ENCODE measurements at places on chromosomes 16 and 17. TPM values are rescaled to one million over a fixed set of nuclear protein-coding genes. Genes with fewer than 3 reads are reported as not detected.

DNA sequence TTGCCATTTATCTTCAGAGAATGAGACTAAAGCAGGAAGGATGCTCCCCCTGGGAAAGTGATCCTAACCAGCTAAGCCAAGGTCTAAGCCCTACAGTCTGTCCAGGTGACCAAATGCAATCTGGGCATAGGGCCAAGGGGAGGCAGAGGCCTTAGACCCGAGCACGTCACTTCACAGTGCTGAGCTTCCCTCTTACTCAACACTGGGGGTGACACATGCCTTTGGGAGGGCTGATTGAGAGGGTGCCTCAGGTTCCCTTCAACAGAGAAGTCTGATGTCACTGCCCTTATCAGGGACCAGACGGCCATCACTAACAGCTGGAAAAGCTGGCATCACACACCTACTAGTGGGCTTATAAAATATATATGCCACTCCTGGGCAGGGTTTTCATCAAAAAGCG is 4.0 kb downstream of the CIAO2B start:
- no peak for DNase-seq
- H3K27me3 ChIP-seq: no peaks in the 10 kb centered on the region
- no peak overlapping the region for H3K4me3 ChIP-seq
- H3K36me3 ChIP-seq: no peaks in the 10 kb centered on the region
- no peaks in the 10 kb centered on the region for H3K4me1 ChIP-seq
- no peak overlapping the region for H3K27ac ChIP-seq

DNA sequence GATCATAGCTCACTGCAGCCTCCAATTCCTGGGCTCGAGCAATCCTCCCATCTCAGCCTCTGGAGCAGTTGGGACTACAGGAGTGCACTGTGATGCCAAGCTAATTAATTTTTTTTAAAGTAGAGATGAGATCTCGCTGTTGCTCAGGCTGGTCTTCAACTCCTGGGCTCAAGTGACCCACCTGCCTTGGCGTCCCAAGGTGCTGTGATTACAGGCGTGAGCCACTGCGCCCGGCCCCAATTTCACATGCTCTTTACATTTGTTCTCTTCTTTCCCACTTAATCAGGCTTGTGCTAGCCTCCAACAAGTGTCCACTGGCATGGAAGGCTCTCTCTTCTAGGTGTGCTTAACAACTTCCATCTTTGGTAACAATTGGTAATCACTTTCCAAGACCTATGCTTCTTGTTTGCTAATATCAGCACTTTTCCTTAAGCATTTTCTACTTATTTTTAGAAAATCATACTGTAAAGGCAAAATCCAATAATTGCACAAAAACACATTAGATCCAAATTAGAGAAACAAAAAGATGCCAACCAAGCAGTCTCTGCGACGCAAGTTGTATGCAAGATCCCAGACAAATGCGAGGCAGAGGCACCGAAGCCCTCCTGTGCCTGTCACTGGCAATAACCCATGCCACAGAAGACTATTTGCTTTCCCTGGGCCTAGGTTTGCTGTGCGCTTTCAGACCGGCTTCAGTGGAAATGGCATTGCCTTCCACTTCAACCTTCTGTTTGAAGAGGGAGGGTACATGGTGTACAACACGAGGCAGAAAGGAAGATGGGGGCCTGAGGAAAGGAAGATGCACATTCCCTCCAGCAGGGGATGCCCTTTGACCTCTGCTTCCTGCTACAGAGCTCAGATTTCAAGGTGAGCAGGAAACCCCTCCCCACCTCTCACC is 52.6 kb downstream of the NOS2 start:
- H3K4me1 ChIP-seq: no peaks in the 10 kb centered on the region
- no peaks in the 10 kb centered on the region for H3K27me3 ChIP-seq
- no peaks in the 10 kb centered on the region for H3K36me3 ChIP-seq
- H3K27ac ChIP-seq: no peak overlapping the region
- H3K4me3 ChIP-seq: no peak overlapping the region

GRCh38 chr17:35023538-35023937 is 40.0 kb downstream of the RFFL start:
- peaks cover 38% of the 10 kb centered on the region for H3K4me1 ChIP-seq
- H3K4me3 ChIP-seq: no peak overlapping the region
- no peak for DNase-seq
- H3K36me3 ChIP-seq: peaks cover 7% of the 10 kb centered on the region
- H3K27me3 ChIP-seq: no peaks in the 10 kb centered on the region
- peak overlapping the region; percentile 73 for H3K27ac ChIP-seq

GRCh38 chr17:59752446-59752845 is 45.0 kb downstream of the VMP1 start:
- no peak overlapping the region for H3K27ac ChIP-seq
- no peak for DNase-seq
- no peaks in the 10 kb centered on the region for H3K27me3 ChIP-seq
- H3K4me3 ChIP-seq: no peak overlapping the region
- no peaks in the 10 kb centered on the region for H3K36me3 ChIP-seq

DNA sequence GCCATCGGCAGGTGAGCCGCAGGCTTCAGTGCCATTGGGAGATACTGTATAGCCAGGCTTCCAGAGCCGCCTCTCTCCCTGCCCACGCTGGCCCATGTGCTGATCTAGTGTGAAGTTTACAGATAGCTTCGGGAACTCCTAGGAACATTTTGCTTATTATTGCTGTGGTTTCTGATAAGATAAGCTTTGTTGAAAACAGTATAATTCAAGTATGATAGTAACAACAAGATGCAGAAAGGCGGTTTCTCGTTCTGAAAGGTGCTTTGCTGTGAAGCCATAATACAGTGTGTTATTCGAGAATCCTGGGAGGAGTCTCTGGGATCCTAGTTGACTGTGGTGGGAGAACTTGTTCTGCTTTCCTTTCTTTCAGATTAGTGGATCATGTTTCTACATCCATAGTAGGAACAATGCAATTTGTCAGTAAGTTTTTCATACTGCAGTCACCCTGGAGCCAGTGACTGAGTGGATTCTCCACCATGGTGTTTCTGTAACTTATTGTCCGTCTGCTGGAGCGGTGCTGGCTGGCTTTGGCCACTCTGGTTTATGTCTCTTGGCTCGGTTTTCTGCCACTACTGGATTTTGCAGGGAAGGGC is 31.5 kb downstream of the RAB11FIP3 start:
- H3K36me3 ChIP-seq: peaks cover 4% of the 10 kb centered on the region
- H3K4me1 ChIP-seq: peaks cover 8% of the 10 kb centered on the region
- H3K27me3 ChIP-seq: no peaks in the 10 kb centered on the region

- DNase-seq: no peak
- H3K27me3 ChIP-seq: no peaks in the 10 kb centered on the region
- no peaks in the 10 kb centered on the region for H3K4me1 ChIP-seq
Observed at GRCh38 chr16:87351320-87351698, 32.3 kb downstream of the FBXO31 start.

DNA sequence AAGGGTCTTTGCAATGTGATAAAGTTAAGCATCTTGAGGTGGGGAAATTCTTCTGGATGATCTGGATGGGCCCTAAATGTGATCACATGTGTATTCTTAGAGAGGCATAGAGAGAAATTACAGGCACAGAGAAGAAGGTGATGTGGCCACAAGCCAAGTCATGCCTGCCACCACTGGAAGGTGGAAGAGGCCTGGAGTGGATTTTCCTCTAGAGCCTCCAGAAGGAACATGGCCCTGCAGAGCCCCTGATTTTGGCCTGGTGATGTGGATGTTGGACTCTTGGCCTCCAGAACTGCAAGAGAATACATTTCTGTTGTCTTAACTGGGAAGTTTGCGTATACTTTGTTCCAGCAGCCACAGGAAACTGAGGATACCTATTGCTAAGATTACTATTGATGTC is 156.9 kb upstream of the CACNG5 start:
- H3K27me3 ChIP-seq: no peaks in the 10 kb centered on the region
- H3K27ac ChIP-seq: no peak overlapping the region
- no peak overlapping the region for H3K4me3 ChIP-seq
- no peak for DNase-seq

- H3K4me1 ChIP-seq: no peaks in the 10 kb centered on the region
- no peak overlapping the region for H3K4me3 ChIP-seq
- no peak overlapping the region for H3K27ac ChIP-seq
- H3K27me3 ChIP-seq: peaks cover 7% of the 10 kb centered on the region
- no peaks in the 10 kb centered on the region for H3K36me3 ChIP-seq
- no peak for DNase-seq
Observed at GRCh38 chr17:36459045-36459444, 27.4 kb upstream of the ZNHIT3 start.

- H3K4me1 ChIP-seq: no peaks in the 10 kb centered on the region
- no peak for DNase-seq
- no peaks in the 10 kb centered on the region for H3K27me3 ChIP-seq
- no peak overlapping the region for H3K27ac ChIP-seq
- H3K36me3 ChIP-seq: no peaks in the 10 kb centered on the region
Observed at GRCh38 chr17:77634710-77635109, 323.8 kb upstream of the TNRC6C start.

- DNase-seq: no peak
- H3K27me3 ChIP-seq: no peaks in the 10 kb centered on the region
- no peaks in the 10 kb centered on the region for H3K36me3 ChIP-seq
- no peaks in the 10 kb centered on the region for H3K4me1 ChIP-seq
Observed at GRCh38 chr17:12007466-12007865, 10.2 kb upstream of the ZNF18 start.

DNA sequence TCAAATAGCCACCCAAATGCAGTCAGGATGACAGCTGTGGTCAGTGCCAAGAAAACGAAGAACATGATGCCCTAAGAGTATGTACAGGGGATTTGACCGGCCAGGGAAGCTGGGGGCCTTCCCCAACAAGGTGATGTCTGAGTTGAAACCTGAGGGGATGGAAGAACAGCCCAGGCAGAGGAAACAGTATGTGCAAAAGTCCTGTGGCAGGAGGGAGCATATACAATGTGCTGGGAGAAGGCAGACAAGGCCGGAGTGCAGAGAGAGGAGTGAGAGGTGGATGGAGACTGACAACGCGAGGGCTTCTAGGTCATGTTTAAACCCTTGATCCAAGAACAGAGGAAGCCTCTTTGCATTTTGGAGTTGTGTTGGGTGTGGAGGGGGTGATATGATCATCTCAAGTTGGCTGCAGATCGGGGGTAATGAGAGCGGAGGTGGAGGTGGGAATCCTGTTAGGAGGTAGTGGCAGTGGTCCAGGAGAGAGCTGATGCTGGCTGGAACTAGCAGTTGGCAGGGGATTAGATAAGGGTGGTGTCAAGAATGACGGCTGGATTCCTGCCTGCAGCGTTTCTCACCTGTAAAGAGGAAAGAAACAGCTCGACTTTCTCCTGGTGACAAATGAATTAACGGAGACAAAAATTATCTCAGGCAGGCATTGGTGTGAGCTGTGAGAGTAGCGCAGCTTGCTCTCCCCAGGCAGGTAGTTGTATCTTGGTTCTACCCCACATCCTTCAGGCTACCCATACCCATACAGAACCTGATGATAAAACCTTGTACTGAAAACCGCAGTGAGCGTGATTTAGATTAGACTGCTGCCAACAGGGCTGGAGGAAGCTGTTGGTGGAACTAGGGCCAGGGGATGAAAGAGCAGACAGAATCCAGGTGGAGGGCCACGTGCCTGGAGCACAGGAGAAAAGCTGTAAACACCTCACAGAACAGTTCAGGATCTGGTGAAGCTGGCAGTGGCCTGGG is 37.2 kb upstream of the NGFR start:
- H3K4me1 ChIP-seq: no peaks in the 10 kb centered on the region
- no peaks in the 10 kb centered on the region for H3K27me3 ChIP-seq

DNA sequence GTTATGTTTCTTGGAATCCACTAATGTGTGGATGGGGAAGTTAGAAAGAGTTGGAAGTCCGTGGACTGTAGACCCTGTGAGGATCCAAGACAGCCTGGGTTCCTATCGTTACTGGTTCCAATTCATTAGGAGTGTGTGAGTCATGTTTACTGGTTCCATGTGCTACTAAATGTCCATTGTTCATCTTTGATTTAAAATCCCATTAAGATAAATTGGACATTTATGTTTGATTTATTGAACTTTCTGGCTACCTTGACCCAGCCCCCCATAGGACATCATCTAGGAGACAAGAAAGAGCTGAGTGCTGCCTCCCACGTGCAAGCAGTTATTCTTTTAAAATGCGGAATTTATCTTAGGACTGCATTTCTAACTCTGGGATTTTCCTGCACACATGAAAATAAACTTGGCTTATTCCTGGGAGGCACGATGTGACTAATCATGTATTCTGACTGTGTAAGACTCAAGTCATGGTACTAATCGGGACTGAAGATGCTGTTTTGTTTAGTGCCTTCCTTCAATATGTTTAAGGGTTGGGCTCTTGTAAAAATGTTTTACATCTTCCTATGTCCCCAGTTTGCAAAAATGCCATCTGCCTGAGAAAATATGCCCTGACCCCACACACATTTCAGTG is 53.4 kb downstream of the RGS9 start:
- H3K4me1 ChIP-seq: peaks cover 2% of the 10 kb centered on the region
- no peak overlapping the region for H3K27ac ChIP-seq
- no peaks in the 10 kb centered on the region for H3K36me3 ChIP-seq
- no peaks in the 10 kb centered on the region for H3K27me3 ChIP-seq
- DNase-seq: no peak

DNA sequence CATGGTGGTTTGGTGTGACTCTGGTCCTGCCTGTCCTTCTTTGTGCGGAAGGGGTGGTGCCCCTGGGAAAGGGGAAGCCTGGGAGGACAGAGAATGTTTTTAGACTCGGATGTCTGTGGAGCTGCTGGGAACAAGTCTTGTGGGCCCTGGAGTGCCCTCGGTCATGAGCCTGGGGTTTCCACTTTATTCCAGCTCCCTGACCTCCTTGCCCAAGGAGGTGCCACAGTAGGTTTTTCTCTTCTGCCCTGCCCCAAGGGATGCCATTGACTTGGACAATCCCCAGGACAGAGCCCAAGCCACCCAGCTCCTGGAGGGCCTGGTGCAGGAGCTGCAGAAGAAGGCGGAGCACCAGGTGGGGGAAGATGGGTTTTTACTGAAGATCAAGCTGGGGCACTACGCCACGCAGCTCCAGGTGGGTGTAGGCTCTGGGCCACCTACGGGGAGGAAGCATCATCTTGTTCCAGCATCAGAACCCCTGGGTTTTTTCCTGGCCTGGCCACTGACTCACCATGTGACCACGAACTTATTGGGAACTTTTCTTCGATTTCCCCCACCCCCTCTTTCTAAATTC is 1.4 kb downstream of the STAT5A start:
- DNase-seq: peak; percentile 62
- H3K4me3 ChIP-seq: peak overlapping the region; percentile 61
- peak overlapping the region; percentile 97 for H3K27ac ChIP-seq
- no peaks in the 10 kb centered on the region for H3K27me3 ChIP-seq

- H3K4me1 ChIP-seq: peaks cover 25% of the 10 kb centered on the region
- no peak overlapping the region for H3K27ac ChIP-seq
- peaks cover 41% of the 10 kb centered on the region for H3K36me3 ChIP-seq
Observed at GRCh38 chr17:79096477-79096876, 21.9 kb downstream of the ENGASE start.

DNA sequence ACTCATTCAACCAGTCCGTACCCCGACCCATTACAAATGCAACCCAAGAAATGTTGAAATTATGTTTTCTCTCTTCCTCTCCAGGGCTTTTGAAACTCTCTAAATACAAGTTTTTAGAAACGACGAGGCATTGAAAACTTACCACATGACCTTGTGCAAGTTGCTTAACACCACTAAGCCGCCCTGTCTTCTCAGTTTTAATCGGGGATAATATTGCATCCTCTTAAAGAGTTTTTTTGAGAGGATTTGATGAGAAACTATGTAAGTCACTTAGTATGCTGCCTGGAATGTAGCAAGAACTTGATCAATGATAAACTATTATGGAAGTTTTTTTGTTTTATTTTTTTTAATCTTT is 149.0 kb upstream of the FAM20A start:
- H3K4me3 ChIP-seq: no peak overlapping the region
- H3K36me3 ChIP-seq: no peaks in the 10 kb centered on the region
- H3K27me3 ChIP-seq: no peaks in the 10 kb centered on the region
- DNase-seq: no peak
- no peak overlapping the region for H3K27ac ChIP-seq

Gene CSF3
- polyA plus RNA-seq: not detected

Gene EXOSC6
- polyA plus RNA-seq: 12.4 TPM
